Kidney (tissue), 22 donors: ENCODE measurements at places on chromosomes 5 and 9. TPM values are rescaled to one million over a fixed set of nuclear protein-coding genes. Genes with fewer than 3 reads are reported as not detected.

The LCN9 gene
- not detected for polyA plus RNA-seq

The OMD gene
- 0.52 TPM for polyA plus RNA-seq

The SH3GL2 gene
- polyA plus RNA-seq, result 20.0 TPM

The PTGDS gene
- 709 TPM for polyA plus RNA-seq

The ITK gene
- 0.11 TPM for polyA plus RNA-seq

The PCDHA11 gene
- polyA plus RNA-seq, result 0.77 TPM

The BARHL1 gene
- polyA plus RNA-seq, result not detected

The SHOC1 gene
- 2.5 TPM for polyA plus RNA-seq

- DNase-seq, result no peak
Observed at GRCh38 chr9:19451240-19452087, 42.7 kb downstream of the ACER2 start.

DNA sequence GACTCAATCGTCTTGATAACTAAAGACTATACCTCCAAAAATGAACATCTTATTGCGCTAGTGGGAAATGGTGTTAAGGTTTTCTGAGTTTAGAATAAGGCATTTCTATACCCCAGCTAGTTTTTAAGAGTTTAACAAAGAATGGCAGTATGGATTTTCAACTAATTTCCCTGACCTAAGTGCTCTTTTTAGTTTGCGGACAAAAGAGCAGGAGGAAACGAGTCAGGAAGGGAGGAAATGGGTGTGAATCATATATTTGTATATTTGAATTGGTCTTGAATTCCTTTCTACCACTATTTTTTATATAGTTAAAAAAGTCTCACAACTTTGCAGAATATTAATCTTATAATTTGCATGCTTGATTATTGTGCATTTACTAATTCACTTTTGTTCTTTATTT is 516.3 kb upstream of the ZNF608 start:
- DNase-seq, result no peak

DNA sequence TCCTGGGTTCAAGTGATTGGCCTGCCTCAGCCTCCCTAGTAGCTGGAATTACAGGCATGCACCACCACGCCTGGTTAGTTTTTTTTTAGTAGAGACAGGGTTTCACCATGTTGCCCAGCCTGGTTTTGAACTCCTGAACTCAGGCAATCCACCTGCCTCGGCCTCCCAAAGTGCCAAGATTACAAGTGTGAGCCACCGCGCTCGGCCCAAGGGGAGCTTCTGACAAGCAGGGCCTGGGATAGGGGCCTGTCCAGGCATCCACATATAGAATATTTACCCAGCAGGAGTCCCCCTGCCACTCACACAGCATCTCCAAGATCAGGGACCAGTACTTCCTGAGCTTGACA is 10.1 kb downstream of the IRF1 start:
- DNase-seq, result no peak

DNA sequence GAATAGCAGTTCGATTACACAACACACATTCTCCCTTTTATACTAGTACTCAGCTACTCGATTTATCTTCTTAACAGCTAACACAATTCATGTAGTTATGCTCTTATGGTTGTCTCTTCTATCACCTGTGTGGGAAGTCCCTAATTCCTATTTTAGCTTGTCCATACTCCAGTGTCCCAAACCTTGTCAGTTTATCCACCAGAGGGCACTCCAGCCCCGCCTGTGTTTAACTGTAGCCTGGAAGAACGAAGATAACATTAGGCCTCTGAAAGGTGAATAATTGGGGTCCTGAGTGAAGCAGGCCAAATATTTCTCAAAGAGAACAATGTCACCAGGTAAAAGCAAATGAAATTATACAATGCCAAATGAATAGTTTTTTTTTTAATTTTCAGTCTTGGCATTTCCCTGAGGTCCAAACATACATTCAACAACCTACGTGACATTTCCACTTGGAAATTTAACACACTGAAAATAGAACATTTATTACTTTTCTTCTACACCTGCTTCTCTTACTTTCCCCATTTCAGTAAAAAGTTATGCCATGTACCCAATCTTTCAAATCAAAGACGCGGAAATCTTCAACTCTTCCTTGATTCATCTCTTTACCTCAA is 560.7 kb downstream of the HTR1A start:
- DNase-seq, result peak; percentile 78

GRCh38 chr5:157494178-157494832 is 34.3 kb downstream of the NIPAL4 start:
- DNase-seq, result no peak

DNA sequence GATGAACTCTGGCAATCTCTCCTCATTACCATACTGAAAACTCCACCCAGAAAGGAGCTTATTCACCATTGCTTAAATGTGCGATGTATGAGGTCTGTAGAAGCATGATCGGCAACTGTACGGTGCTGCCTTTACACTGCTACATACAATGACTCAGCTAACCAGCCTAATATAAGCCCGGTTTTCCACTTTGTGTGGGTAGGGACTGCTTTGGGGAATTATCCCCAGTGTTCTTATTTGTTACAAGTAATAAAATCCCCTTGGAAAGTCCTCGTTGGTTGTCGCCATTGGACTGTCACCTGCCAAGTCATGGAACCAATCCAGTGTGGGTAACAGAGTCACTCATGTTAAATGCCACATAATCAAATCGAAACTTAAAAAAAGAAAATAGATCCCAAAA is 23.5 kb upstream of the TENT2 start:
- DNase-seq, result no peak

GRCh38 chr5:29963956-29964355 is 1229.5 kb upstream of the CDH6 start:
- peak; percentile 16 for DNase-seq

DNA sequence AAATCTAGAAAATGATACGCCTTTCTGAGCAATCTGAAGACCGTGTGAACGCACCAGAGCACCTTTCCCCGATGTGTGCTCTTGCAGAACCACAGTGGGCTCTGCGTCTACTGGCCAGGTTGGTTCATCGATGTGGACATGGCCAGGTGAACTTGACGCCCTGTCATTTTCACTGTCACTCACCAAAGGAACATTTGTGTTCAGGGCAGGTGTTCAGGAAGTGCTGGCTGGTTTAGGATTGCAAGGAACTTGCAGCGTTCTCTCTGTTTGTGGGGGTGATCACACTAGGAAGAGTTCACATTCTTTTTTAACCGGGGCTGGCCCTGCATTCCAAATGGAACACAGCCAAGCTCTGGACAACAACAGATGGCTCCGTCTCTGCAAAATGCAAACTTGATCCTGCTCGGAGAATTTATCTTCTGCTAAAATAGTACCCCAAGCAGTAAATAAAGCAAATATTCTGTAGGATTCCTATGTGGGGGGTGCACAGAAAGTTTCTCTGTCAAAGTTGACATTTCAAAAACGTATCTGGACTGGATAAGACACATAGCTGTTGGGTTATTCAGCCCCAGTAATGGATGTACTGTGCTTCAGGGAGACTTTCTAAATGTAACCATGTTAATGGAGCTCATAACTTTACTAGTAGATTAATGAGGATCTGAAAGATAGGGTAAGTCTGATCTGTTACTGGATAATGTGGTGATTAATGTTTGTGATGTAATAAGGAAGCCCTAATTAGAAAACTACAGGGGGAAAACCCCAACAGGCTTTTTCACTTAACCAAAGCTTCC is 45.7 kb upstream of the FANCC start:
- DNase-seq, result peak; percentile 79

DNA sequence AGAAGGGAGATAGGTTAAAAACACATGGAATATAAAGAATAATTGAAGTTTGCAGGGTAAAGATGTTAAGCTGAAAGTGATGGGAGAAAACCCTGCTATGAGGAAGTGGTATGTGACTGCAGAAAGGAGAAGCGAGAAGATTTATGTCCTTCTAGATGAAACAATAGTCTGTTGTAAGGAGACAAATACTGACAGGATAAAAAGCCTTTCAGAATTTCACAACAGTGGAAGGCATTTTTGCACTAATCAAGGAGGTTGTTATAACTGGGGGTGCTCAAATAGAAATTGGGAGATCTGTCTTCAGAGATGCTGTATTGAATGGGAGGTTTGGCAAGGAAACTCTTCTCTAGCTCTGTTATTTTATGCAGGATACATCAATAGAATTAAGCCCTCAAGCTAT is 69.6 kb downstream of the NMUR2 start:
- no peak for DNase-seq

- DNase-seq, result peak; percentile 71
Observed at GRCh38 chr9:114271556-114272510, 51.1 kb upstream of the ORM1 start.
